ENCODE measurements at places on chromosomes 2 and 18.

DNA sequence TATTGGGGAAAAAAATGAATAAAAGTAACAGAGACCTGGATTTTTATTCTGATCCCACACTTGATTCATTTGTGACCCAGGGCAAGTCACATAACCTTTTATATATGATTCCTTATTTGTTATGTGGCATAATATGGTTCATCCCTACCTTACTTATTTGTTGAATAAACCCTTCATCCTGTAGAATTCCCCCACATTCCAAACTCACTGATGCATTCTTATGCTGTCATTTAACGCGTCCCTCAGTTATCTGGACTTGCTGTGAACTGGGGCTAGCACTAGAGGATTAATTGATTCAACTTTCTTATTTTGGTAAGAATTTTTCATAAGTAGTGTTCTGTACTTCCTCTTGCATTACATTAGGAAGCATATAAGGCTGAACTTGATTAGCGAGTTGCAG is 384.7 kb upstream of the RAB12 start:
- no peak for DNase-seq

GRCh38 chr18:26621161-26622026 is 73.0 kb upstream of the KCTD1 start:
- peak; percentile 38 for DNase-seq

DNA sequence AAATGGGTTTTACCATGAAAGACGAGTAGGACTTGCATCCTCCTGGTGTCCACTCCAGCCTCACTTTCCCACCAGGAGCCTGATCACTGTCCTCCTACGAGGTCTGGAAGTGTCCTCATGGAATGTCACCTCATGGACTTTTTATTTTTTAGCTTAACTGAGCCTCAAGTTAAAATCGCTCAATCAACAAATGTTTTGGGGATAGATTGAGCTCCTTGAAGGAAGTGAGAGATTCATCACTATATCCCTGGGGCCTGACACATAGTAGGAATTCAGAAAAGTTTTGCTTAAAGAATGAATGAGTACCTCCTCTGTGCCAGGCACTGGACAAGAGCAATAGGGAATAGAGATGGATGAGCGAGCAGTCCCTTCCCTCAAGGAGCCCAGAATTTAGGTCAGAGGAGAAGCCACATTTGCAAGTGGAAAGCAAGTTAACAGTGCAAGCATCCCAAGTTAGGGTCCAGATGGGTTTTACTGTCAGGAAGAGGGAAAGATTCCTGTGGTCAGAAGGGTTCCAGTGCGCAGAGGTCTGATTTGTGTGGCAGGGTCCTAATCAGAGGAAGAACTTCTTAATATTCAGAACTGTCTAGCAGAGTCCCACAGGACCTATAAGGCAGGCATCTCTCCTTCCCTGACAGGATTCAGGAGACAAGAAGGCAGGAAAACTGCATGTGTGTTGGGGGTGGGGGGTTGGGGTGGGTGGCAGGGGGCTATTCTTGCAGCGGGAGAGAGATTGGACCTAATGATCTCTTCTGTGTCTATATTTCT is 67.0 kb downstream of the MYCN start:
- DNase-seq, result no peak

DNA sequence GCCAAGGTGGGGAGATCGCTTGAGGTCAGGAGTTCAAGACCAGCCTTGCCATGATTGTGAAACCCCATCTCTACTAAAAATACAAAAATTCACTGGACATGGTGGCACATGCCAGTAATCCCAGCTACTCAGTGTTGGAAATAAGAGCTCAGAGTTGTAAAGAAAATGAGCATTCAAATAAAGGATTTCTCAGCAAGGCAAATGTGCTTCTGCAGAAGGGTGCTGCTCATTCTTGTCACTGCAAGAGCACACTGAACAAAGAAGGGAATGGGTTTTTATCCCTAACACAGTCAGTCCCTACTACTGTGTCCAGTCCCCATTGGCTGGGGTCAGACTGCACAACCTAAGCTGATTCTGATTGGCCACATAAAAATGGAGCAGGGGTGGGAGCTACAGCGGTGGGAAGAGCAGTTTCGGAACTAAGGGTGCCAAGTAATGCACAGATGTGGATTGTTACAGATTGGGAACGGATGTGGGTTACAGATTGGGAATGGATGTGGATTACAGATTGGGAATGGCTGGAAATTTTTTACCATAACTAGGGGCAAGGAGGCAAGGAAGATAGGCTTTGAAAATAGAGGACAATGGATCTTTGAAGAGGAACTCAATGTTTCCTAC is 31.1 kb upstream of the TRAPPC8 start:
- no peak for DNase-seq

- DNase-seq, result no peak
Observed at GRCh38 chr2:233892793-233893192, 24.4 kb upstream of the TRPM8 start.

DNA sequence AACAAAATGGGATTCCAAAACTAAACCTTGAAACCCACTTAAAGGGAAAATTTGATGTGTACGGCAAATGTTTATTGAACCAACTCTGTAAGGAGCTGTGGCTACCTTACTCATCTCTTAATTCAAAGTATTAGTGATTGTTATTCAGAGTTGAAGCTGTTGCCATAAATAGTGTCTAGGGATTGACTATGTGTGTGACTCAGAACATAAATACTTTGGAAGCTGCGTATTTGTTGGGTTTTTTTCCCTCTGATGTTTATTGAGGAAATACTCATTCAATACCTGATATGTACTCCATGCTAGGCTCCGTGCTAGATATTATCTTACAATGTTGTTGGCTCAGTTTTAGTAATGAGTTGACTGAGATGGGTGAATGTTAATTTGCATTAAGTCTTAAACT is 90.4 kb downstream of the PTRHD1 start:
- DNase-seq, result peak; percentile 73
